Bladder microvascular endothelial cell (primary cell): ENCODE measurements at places on chromosomes 3 and 15. TPM values are rescaled to one million over a fixed set of nuclear protein-coding genes. Genes with fewer than 3 reads are reported as not detected.

The PLA1A gene
- 1.8 and 20.3 TPM in 2 replicates for total RNA-seq

The XCR1 gene
- not detected in 2 replicates for total RNA-seq

The FHIT gene
- 0.16 and 1.6 TPM in 2 replicates for total RNA-seq

The FOXB1 gene
- total RNA-seq = not detected in 2 replicates

The CLDN11 gene
- total RNA-seq = 200 and 216 TPM in 2 replicates

The KCNAB1 gene
- 0.13 TPM in 1 of 2 replicates, not detected in the other for total RNA-seq

The UPK1B gene
- 0.16 TPM in 1 of 2 replicates, not detected in the other for total RNA-seq

The PYGO1 gene
- total RNA-seq = 0.32 and 0.57 TPM in 2 replicates

The SNTN gene
- total RNA-seq = not detected in 2 replicates

The SERPINI1 gene
- 1.4 and 1.6 TPM in 2 replicates for total RNA-seq

The CHRNA7 gene
- 0.81 and 1.1 TPM in 2 replicates for total RNA-seq

The GALNT15 gene
- 65.9 and 113 TPM in 2 replicates for total RNA-seq

The CAND2 gene
- 2.1 and 2.8 TPM in 2 replicates for total RNA-seq

The TERC gene
- 16.6 and 129 TPM in 2 replicates for total RNA-seq
